AG04450 (cell line): ENCODE measurements at places on chromosomes 4 and X.

- DNase-seq: no peak
Observed at GRCh38 chr4:148747721-148748268, 305.6 kb upstream of the NR3C2 start.

GRCh38 chrX:78747489-78747888 is at the start of gene LPAR4:
Gene LPAR4, plus strand, starts transcription at chrX:78747720. Its CDS starts 7,150 bp downstream, at chrX:78754870.
- no peak for DNase-seq

DNA sequence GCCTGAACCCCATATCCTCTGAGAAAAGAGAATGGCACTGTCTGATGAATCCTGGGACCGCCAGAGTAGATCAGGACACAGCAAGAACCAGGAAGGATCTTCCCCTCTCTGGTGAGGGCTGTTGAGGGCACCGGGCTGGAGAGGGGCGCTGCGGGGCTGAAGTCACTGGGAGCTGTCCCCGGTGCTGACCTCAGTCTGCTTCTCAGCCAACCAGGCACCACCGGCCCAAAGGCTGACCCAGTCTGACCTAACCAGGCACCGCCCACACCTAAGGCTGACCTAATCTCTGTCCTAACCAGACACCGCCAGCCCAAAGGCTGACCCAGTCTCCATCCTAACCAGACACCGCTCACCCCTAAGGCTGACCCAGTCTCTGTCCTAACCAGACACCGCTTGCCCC is 82.8 kb downstream of the CPZ start:
- DNase-seq: no peak

DNA sequence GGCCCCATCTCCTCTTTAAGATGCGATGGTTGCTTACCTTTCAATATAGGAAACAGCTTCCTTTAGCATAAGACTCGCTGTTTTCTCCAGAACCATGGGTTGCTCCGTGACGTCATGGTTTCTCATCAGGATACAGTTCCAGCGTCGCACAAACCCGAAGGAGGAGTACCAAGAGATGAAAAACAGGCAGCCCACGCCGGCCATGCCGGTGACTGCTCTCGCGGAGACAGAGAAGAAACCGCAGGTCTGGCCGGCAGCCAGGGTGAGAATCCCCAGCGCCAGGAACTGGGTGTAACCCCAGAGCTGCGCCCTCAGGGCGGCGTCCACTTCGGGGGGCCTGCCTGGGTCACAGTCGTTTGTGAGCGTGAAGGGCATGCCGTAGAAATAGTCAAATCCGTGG is 11.4 kb downstream of the ARSD start:
- no peak for DNase-seq

DNA sequence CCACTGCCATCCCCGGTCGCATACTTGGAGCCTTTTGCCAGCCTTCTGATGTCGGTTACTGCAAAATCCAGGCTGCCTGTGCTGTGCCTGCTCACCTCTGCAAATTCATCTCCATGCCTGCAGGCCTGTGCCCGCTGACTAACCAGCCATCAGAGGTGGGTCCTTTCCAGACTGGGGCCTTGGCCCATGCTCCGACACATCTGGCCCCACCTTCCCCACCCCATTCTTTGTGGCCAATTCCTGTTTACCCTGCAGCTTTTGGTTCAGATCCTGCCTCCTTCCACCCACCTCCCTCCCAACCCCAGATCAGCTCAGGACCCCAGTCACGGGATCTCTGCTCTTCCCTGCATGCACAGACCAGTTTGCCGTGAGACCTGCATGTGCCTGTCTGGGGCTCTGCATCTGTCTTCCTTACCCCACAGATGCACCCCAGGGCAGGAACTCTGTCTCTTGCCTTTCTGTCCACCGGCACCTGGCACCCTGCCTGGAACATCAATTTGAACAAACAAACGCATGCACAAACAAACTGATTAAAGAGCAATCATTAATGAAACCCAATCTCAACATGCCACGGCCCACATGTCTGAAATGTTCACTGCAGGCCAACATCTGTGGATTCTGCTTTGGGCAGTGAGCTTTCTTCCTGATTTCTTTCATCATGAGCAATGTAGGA is 112.8 kb upstream of the PSAPL1 start:
- no peak for DNase-seq

DNA sequence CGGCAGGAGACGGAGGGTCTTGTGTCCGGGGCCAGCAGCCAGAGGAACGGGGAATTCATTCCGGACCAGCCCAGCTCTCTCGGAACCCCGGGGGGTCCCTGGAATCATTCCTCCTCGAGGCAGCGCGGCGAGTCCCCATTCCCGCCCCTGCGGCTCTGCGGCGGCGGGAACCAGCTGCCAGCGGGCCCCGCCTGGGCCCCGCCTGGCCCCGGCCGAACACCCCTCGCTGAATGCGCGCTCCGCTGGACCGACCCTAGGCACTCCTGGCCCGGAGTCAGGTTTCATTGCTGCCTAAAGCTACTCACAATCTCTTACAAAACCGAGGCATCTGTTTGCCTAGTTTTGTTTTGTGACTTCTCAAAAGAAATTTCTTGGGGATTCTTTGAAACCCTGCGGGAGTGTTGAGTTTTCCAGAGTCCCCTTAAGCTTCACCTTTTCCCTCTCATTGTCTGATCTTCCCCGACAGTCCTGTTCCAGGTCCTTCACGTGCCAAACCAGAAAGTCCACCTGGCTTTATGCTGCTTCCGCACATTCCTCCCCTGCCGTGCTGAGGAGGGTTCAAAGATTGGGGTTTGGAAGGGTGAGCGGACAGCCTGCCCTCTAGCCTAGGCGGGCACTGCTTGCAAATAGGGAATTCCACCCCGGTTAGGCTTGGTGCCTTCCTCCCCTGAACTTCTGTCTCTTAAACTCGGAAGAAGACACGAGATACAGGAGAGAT is 789 bp downstream of the ARHGAP10 start:
- no peak for DNase-seq

DNA sequence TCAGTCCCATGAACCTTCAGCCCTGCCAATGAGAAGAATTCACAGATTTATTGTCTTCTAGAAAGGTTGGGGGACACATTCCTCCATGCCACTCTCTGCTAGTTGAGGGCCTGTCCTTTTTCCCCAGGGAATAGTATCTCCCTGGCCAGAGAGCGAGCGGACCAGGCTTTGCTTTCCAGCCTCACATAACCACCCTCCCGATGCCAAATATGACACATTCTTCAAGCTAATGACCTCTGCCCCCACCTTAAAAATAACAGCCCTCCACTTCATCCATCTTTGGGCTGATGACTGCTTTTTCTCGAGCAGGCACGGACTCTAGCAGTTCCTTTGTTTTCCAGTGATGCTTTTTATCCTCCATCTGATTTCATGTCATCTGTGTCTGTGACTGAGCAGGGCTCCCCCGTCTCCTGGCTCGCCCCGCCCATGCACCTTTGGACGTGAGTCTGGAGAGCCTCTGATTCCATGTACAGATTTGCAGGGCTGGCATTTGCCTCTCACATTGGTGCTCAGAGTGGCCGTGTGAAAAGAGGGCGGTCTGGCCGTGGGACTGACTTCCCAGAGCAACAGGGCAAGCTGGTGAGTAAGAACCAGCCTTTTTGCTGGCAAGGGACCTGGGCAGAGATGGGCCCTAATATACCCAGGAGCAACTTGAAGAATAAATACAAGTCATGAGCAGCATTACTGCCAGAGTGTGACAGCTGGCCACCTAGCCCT is 279.8 kb downstream of the BCOR start:
- DNase-seq: no peak

DNA sequence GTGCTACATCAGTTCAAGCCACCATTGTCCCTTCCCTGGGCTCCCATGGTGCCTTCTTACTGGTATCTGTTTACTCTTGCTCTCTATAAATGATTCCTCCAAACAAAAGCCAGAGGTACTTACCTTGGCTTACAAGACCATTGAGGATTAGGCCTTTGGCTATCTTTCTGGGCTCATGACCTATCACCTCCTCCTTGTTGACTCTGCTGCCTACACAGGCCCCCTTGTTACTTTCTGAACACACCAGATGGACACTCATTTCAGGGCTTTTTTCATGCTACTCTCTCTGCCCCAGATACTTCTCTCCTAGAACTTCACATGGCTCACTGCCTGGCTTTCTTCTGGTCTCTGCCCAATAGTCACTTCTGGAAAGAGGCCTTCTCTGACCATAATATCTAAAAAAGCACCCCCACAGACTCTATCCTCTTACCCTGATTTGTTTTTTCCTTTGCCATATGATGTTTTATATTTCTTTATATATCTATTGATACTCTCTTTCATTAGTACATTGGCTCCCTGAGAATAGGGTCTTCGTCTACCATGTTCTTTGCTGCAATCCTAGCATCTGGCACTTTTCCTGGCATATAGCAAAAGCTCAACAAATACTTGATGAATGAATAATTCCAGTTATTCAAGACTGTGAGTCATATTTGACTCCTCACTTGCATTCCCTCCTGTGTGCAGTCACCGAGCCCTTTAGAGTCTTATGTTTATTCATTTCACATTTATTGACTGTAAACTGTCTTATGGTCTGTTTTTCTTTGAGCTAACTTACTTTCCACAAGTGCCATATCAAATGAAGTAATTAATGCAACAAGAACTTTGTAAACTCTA is 27.1 kb upstream of the TAPT1 start:
- DNase-seq: peak; percentile 55

GRCh38 chr4:3201718-3202702 is 46.9 kb upstream of the MSANTD1 start:
- peak; percentile 20 for DNase-seq

GRCh38 chrX:32010212-32010611 is 938.4 kb upstream of the FTHL17 start:
- no peak for DNase-seq

DNA sequence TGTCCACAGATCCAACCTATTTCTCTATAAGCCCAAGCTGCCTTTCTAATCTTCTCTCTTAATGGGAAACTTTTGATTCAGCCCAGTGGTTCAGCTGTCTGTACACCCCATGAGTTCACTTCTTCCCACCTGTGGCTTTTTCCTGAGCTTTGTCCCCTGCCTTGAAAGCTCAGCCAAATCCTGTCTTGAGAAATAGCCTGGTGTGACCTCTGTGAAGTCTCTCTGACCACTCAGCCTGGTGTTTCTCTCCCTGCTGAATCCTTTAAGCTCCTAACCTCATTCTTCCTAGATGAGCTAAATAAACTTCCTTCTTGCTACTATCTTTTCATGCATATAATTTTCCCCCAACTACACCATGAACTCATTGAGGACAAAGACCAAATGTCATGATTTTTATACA is 15.2 kb upstream of the HERC5 start:
- DNase-seq: no peak

DNA sequence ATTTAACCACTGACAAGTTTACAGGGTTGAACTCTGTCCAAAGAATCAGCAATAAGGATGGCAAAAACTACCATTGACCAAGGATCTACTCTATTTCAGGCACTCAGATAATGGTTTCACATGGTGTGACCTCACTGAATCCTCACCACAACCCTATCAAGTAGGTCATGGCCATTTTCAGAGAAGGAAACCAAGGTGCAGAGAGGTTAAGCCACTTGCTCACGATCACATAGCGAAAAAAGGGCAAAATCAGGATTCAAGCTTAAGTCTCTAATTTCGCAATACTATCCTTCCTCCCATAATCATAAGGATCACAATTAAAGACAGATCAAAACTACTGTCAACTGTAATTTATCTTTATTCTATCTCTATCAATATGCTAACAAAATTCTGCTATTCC is 191.0 kb upstream of the AFF2 start:
- no peak for DNase-seq

- DNase-seq: no peak
Observed at GRCh38 chr4:23441530-23442069, 448.2 kb downstream of the PPARGC1A start.

- no peak for DNase-seq
Observed at GRCh38 chrX:100687128-100687527, 43.1 kb downstream of the SRPX2 start.

DNA sequence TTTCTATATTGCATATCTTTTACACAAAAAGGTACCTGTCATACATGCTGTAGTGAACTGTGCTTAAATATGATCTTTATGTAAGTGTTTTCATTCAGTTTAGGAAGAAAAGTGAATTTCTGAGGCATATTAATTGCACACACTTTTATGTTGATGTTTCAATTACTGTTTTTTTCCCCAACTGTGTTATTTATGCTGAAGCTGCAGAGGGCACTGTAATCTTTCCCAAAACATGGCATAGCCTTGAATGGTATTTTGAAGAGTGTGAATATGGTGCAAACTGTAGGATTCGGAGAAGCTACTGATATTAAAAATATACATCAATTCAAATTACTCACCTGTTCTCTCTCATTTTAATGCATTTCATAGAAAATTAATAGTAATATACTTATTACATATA is 6.0 kb upstream of the CENPE start:
- DNase-seq: no peak

DNA sequence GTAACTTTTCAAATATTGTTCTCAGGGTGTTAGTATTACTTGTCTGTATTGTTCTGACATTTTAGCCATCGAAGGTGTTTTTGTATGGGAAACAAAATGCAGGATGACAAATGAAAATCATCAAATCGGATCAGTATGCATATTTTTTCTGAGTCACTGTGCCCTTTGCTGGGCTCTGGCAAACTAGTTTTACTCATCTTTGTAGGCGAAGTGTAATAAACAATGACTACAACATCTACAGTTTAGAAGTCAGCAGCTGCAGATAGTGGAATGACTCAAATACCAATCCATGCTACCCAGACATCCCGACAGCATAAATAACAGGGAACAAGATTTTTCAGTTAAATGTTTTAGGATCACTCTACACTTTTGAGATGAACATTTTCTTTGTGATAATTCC is 557.3 kb upstream of the TENM3 start:
- DNase-seq: peak; percentile 80

GRCh38 chr4:84594724-84595123 is 11.8 kb downstream of the CDS1 start:
- no peak for DNase-seq

DNA sequence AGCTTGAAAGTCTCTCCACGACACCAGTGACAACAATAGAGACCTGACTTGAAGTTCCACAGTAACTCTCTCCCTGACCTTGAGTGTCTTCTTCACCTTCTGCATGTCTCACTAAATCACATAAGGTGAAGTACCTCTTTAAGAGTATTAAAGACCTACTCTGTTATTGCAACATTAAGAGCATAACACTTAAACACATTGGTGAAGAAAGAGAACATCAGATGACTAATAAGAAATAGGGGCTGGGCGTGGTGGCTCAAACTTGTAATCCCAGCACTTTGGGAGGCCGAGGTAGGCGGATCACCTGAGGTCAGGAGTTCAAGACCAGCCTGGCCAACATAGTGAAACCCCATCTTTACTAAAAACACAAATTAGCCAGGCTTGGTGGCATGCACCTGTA is 33.9 kb upstream of the MAPK10 start:
- DNase-seq: no peak

- no peak for DNase-seq
Observed at GRCh38 chr4:160399826-160400225, 1296.9 kb downstream of the RAPGEF2 start.

- DNase-seq: no peak
Observed at GRCh38 chr4:153634738-153635353, 49.2 kb upstream of the TLR2 start.

- DNase-seq: no peak
Observed at GRCh38 chrX:71873459-71873833, 37.2 kb upstream of the NHSL2 start.

DNA sequence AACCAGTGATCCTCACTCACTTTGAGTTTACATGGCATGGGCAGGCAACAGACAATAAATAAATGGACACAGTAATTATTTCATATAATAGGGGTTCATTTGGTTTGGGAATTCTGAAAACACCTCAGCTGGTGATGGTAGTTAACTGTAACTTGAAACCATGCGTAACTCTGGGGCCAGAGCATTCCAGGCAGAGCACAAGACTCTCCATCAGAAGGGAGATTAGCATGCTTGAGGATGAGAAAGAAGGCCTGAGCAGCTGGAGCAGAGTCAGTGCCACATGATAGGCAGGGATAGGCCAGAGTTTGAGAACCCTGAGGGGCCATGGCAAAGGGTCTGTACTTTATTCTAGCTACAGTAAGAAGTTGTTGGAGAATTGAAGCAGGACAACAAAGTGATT is 56.3 kb upstream of the CXCL8 start:
- no peak for DNase-seq
